ENCODE measurements at places on chromosomes 7 and 10.

DNA sequence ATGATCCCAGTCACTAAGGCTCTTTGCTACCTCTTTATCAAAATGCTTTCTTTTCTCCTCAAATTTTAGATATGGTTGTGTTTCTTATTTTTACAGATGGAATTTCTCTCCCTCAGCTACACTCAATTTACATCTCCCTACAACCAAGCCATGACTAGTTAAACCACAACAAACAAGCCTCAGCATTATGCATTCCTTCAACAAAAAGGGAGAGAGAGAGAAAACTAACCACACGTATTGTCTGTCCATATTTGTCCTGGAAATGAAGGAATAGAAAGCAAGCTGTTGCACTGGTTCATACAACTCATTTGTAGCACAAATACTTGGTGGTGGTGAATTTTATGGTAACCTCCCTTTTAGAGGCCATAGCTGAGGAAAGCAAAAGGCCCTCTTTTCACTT, 286.4 kb downstream of the AHR start:
- no peak for DNase-seq

GRCh38 chr10:78925800-78926319, 142.9 kb upstream of the ZMIZ1 start:
- DNase-seq: no peak

DNA sequence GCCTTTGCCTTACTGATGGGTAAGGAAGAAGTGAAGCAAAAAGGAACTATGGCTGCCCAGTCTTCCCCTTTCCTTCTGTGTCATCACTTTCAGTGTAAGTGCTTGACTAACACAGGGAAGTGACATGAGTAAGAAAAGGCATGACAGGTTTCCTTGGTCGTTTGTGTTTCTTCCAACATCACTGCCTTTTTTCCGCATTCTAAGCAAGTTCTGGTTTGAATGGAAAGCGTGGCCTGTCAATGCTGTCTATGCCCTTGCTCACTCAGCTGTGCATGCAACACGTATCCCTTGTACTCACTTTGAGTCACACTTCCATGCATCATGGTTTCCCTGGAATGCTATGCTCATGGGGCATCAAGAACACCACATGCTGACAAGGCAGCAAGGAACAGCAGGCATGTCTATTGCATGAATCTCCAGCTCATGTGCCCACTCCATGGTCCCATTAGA, 111.8 kb downstream of the OAT start:
- DNase-seq: no peak

- DNase-seq: no peak
These were observed 1.5 kb downstream of the BZW2 start for GRCh38 chr7:16647435-16647960.

- no peak for DNase-seq
These were observed 55.6 kb downstream of the CHCHD3 start for GRCh38 chr7:133026210-133026859.

DNA sequence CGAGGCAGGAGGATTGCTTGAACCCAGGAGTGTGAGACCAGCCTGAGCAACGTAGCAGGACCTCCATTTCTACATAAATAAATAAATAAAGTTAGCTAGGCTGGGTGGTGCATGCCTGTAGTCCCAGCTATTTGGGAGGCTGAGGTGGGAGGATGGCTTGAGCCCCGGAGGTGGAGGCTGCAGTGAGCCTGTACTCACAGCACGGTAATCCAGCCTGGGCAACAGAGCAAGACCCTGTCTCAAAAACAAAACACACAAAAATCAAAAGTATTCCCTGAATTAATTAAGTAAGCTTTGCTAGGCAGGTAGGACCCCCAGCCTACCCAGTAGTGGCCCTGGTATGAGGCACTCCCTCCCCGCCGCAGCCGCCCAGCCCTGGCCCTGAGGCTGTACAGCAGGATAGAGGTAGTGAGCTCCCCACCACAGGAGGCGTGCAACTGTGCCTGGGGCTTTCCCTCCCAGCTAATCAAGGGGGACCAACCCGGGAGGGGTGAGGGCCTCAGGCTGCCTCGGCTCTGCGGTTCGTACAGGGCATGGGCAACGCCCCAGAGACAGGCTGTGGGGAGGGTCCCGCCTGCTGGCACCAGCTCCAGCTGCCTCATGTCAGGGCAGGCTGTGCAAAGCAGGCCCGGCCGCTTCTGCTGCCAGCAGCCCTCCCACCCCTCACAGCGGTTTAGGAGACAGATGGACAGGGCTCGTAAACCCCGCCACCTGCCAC, 1.0 kb upstream of the CYP2W1 start:
- DNase-seq: no peak

DNA sequence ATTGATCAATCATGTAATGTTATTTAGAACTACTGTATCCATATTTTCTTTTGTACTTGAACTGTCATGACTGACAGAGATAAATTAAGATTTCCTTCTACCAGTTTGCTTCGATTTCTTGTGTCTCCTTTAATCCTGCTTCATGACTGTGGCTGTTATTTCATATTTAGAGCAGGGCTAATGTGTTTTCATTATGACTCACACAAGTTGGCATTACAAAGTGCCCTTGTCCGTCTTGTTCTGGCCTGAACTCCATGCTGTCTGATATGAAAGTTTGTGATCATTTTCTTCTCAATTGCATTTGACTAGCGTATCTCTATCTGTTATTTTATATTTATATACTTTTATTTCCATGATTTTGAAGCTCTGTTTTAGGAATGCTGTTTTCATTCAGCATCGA, 344.1 kb upstream of the PRKCQ start:
- no peak for DNase-seq

DNA sequence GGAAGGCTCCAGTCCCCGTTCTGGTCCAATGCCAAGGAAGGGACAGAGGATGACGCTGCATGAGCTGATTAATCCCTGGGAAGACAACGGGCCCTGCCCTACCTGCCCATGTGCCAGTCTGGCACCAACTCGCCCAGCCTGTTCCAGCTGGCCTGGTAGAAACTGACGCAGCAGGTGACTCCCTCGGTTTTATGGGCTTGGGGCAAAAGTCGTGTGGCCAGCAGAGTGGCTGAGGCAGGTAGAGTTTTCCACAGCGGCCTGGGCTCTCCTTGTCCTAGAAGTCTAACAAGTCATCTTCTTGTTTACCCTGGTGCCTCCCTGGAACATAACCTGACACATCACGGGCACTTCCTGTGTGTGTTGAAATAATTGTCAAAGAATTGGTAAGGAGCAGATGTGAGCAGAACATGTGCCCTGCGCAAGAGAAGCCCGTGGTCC, 20.4 kb upstream of the LMTK2 start:
- DNase-seq: no peak

DNA sequence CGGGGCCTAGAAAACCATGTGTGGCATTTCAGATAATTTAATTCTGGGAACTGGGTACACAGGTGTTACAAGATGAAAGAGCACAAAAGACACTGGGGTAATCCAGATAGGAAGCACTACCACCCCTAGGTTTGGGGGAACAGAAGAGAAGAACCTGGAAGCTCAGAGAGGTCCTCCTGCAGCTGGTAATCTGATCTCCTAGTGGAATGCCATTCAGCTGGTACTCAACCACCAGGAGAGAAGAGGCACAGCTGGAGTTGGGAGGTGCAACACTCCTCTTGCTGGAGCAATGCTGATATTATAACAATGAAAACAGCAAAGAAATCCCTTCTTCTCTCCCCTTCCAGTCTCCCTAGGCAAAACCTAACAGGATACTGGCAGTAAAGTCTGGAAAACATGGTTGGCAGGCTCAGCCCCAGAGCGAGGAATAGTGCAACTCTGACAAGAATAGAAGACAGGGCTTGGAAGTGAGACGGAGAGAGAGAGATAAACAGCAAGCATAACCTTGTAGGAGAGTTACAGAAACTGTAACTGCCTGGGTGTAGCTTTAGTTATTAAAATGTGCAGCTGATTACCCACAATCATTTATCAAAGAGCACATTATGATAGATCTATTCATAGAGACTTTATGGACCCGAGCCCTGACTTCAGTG, 35.0 kb downstream of the NRF1 start:
- no peak for DNase-seq

- DNase-seq: no peak
These were observed 174.7 kb downstream of the ARL4A start for GRCh38 chr7:12862146-12862545.

DNA sequence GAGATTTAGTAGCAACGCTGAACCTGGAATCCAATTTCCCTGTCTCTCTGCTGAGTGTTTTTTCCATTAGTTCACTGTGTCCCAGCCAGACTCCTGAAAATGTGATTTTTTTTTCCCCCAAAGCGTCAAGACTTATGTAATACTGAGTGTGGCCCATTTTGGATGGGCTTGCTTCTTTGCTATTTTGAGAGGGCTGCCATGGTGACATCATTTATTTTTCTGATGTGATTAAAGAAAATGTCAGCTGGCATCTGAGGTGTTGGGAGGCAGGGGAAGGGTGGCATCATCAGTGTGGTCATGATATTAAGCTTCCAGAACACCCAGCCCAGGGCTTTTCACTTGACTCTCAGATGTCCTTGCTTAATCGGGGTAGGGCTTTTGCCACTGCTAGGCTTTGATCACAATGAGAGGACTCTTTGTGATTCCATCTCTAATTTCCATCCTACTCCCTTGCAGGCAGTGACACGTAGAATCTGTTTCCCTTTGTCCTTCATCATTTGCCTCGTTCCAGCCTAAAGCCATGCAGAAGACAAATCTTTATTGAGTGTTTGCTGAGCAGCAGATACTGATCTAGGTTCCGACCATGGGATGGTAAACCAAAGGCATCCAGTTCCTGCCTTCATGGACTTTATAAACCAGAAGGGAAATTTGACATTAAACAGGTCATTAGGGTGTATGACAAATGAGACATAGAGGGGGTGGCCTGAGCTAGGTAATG, 7.4 kb downstream of the ZNF365 start:
- no peak for DNase-seq

DNA sequence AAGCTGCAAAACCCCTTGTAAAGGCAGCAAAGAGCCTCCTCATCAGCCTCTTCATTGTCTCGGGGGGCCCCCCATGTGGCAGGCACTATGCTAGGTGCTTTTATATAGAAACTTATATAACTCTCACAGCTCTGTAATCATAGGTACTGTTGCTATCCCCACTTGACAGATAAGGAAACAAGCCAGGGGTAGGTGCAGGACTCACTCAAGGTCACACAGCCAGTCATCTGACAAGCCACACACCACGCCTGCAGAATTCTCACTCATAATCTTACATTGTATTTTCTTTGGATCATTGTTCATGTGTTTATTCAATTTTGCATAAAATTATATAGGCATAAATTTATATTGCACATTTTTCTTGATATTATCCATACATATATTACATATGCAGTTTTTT, 165.4 kb downstream of the PPP1R17 start:
- DNase-seq: no peak

DNA sequence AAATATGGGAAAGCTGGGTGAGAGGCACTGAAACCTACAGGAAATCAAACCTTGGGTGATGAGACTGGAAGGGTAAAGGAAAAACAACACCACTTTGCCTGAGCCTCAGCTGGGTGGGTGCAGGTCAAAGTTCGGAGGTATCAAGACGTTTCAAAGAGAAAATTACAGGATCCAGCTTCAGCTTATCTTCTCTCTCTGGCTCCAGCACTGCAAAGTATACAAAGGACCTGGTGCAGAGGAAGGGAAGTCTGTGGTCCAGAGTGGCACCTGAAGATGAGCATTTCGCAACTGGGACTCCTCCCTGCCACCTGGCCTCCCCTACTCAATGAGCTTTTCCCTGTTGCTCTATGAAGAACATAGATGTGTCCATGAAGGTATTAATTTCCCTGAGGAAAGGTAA, 6.4 kb upstream of the FXYD4 start:
- DNase-seq: no peak

GRCh38 chr7:104469166-104469820, 140.9 kb downstream of the LHFPL3 start:
- DNase-seq: no peak

- no peak for DNase-seq
These were observed 429.7 kb downstream of the EXOC4 start for GRCh38 chr7:133682364-133683181.

DNA sequence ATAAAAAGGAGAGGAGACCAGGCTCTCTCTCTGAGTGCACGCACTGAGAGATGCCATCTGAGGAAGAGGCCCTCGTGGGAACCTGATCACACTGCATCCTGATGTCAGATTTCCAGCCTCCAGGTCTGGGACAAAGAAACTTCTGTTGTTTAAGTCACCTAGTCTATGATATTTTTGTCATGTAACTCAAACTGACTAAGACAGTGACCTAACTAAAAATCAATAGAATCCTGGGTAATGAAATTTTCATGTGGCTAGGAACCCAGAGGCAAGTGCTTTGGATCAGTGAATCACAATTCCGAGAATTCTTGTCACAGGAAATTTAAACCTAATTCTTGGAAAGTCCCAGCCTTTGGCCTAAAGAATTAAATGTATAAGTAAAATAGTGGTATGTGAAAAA, 107.7 kb downstream of the SLC16A9 start:
- no peak for DNase-seq

DNA sequence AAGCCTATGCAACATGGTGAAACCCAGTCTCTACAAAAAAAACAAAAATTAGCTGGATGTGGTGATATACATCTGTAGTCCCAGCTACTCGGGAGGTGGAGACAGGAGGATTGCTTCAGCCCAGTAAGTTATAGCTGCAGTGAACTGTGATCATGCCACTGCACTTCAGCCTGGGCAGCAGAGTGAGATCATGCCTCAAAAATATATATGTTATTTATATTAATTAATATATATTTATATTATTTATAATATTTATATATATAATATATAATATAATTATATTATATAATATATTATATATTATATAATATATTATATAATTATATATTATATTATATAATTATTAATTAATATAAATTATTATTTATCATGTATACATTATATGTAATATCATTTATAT, 1158.4 kb upstream of the AUTS2 start:
- no peak for DNase-seq

DNA sequence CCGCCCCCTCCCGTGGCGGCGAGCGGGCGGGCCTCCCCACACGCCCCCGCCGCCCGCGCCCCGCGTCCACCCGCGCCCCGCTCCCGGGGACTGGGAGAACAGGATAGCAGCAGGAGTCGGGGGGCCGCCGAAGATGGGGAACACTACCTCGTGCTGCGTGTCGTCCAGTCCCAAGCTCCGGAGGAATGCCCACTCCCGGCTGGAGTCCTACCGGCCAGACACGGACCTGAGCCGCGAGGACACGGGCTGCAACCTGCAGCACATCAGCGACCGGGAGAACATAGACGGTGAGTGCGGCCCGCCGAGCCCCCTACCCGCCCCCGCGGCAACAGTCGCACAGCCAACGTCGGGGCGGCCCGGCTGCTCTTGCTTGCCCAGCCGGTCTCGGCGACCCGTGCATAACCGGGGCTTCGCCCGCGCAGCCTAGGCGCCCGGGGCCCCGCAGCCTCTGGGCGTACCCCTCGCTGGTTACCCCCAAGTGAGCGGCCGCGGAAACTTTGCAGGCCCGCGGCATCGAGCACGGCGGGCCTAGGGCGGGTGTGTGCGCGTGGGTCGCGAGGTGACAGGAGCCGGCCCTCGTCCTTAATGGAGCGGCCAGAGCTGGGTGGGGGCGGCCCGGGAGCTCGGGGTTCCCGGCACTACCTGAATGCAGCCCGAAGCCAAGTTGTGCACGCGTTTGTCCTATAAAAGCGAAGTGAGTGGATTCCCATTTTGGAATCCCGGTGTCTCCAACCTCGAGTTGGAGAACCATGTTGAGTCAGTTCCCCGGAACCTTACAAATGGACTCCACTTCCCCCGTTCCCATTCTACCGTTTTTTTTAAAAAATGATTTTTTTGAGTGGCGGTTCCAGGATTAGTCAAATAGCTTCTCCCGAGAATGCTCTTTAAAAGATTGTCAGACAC, 863 bp downstream of the CCNY start:
- peak; percentile 73 for DNase-seq

Measured in H1 (cell line).